ENCODE measurements at places on chromosomes 7 and 10. TPM values are rescaled to one million over a fixed set of nuclear protein-coding genes. Genes with fewer than 3 reads are reported as not detected.
A peak's percentile ranks its signal among the peaks of the same experiment; 100 is the strongest.

Gene VKORC1L1
- 18.0 TPM for total RNA-seq

Gene SYNPO2L
- total RNA-seq = 0.38 TPM

GRCh38 chr10:45308707-45309106 lies 6.7 kb downstream of the OR13A1 start:
- no peak for DNase-seq
- no peak overlapping the region for H3K27ac ChIP-seq
- no peaks in the 10 kb centered on the region for H3K27me3 ChIP-seq
- no peaks in the 10 kb centered on the region for H3K36me3 ChIP-seq
- H3K4me3 ChIP-seq = no peak overlapping the region
- no peaks in the 10 kb centered on the region for H3K4me1 ChIP-seq

DNA sequence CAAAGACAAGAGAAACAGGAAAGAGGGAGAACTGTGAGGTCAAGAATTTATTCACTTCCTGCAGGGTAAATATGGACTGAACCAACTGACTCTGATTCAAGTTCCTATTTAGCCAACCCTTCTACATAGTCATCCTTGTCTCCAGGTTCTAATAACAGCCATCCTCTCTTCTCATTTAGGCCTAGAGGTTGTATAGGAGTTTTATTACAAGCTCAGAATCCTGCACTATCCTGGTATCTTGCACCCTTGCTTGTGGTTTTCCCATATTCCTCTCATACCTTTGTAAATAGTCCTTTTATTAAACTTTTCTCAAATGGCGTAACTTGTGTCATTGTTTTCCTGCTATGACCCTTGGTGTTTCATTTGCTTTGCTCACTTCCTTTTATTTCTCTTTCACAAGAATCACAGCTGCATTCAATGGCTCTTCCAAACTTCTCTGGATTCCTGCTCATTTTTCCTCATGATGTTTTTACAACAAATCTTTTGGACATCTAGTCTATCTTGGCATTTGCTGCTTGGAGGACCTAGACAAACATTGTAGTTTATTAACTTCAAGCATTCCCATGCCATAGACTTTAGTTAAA lies 12.4 kb upstream of the OR2A5 start:
- no peak overlapping the region for H3K27ac ChIP-seq
- H3K27me3 ChIP-seq = no peaks in the 10 kb centered on the region
- H3K36me3 ChIP-seq = no peaks in the 10 kb centered on the region

DNA sequence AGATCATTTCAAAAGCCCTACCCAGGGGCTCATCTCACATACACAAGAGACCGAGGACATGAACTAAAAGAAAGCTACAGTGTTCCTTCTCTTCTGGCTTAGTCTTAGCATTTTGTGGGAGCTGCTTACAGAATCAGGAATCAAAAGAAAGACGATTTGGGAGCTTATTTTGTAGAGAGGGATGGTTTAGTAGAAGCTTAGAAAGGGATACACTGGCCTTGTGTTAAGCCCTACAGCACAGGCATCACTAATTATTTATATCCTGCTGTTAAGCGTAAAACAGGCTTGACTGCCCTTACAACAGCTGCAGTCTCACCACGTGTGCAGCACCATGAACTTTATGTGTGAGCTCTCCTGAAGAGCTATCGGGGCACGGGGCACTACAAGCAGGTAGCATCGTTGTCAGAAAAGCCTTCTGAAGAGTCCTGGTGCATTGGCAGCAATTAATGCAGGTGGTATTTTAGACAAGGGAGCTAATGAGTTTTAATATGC lies 798.3 kb downstream of the NXPH1 start:
- H3K4me1 ChIP-seq = no peaks in the 10 kb centered on the region
- DNase-seq = peak; percentile 57
- no peak overlapping the region for H3K4me3 ChIP-seq
- H3K36me3 ChIP-seq = no peaks in the 10 kb centered on the region
- no peaks in the 10 kb centered on the region for H3K27me3 ChIP-seq
